Stimulated activated CD4-positive, alpha-beta T cell treated with anti-CD3 and anti-CD28 coated beads, TNF-alpha, amount 100 ng/mL, for 1 hour (primary cell): ENCODE measurements at places on chromosomes 13 and 19.
A peak's percentile ranks its signal among the peaks of the same experiment; 100 is the strongest.

- DNase-seq: no peak
Measured at GRCh38 chr13:75749407-75749806, 113.3 kb downstream of the LMO7 start.

DNA sequence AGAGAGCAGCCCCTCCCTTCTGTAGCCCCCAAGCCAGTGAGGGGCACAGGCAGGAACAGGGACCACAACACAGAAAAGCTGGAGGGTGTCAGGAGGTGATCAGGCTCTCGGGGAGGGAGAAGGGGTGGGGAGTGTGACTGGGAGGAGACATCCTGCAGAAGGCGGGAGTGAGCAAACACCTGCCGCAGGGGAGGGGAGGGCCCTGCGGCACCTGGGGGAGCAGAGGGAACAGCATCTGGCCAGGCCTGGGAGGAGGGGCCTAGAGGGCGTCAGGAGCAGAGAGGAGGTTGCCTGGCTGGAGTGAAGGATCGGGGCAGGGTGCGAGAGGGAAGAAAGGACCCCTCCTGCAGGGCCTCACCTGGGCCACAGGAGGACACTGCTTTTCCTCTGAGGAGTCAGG is 4.2 kb downstream of the KLK3 start:
- no peak for DNase-seq

DNA sequence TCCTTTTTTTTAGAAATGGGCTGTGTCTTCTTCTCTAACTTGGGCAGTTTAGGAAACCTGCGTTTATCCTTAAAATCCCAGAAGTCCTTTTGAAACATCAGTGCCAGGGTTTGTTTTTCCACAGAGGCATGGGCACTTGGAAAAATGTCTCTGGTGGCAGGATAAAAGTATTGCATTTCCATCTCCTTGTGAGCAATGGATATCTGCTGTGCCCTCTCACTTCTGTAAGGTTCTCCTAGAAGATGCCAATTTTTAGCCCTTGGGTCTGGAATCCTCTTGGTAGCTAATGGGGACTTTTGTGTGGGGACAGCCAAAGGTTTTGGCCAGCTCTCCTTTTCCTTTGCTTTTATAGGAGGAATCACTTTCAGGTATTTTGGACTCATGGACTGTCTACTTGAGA is 21.0 kb downstream of the WDR87 start:
- DNase-seq: no peak

- no peak for DNase-seq
Measured at GRCh38 chr19:21611659-21612402, 106.4 kb downstream of the ZNF429 start.

DNA sequence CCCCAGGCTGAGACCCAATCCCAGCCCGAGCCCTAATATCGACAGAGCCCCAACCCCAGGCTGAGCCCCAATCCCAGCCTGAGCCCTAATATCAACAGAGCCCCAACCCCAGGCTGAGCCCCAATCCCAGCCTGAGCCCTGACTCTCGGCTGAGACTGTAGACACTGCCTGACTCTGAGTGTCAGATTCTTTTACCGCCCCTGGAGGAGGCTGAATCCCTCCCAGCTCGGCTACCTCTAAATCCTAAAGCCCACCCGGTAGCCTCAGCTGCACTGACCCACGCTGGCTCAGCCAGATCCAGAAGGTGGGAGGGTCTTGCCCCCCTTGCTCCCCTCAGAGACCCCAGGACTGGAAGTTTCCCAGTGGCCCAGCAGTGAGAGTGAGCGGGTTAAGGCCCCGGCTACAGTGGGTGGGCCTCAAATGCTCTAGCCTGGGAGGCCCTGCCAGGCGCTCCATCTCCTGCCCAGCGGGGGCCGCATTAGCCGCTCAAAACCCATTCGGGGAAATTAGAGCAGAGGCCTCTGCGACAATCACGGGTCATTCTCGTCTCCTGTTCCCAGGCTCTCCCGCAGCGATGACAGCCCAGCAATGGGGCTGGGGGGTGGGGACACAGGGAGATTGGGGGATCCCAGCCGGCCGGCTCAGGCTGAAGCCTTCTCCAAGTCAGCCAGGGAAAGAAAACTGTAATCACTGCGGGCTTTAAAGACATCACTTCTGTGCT is 43.8 kb downstream of the ZNRF4 start:
- DNase-seq: no peak

GRCh38 chr13:43822969-43823368 is 36.2 kb upstream of the ENOX1 start:
- no peak for DNase-seq

DNA sequence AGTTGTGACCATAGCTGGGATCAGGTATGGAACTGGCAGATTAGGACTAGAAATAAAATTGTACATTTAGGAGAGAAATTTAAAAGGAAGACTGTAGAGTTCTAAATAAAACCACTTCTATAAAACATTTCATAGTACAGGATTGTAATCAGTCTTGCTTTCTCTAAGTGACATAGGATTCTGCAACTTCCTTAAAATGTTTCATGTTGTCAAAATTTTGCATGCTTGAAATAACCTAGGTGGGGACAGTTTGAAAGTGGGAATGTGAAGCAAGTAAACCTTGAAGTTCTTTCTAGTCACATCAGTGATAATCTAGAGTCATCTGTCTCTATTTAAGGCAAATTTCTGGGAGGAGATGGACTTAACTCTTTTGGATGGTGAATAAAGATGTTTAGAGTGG is 6.7 kb downstream of the TM9SF2 start:
- no peak for DNase-seq

DNA sequence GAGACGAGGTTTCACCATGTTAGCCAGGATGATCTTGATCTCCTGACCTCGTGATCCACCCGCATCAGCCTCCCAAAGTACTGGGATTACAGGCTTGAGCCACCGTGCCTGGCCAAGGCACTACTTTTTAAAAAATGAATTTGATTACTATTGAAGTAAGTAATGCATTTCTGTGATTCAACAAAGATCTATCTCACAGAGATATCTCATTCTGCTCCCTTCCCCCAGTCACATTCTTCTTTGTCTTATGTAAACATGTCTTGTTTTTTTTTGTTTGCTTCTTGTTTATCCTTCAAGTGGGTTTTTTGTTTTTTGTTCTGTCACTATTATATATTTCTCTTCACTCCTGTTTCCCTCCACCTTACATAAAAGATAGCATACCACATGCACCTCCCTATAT is 6.6 kb downstream of the ZNF146 start:
- no peak for DNase-seq

DNA sequence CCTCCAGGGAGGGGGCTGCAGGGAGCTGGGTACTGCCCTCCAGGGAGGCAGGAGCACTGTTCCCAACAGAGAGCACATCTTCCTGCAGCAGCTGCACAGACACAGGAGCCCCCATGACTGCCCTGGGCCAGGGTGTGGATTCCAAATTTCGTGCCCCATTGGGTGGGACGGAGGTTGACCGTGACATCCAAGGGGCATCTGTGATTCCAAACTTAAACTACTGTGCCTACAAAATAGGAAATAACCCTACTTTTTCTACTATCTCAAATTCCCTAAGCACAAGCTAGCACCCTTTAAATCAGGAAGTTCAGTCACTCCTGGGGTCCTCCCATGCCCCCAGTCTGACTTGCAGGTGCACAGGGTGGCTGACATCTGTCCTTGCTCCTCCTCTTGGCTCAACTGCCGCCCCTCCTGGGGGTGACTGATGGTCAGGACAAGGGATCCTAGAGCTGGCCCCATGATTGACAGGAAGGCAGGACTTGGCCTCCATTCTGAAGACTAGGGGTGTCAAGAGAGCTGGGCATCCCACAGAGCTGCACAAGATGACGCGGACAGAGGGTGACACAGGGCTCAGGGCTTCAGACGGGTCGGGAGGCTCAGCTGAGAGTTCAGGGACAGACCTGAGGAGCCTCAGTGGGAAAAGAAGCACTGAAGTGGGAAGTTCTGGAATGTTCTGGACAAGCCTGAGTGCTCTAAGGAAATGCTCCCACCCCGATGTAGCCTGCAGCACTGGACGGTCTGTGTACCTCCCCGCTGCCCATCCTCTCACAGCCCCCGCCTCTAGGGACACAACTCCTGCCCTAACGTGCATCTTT is 7.8 kb upstream of the CEACAM5 start:
- no peak for DNase-seq

GRCh38 chr19:46016426-46017094 is 6.3 kb downstream of the PGLYRP1 start:
- peak; percentile 59 for DNase-seq

- DNase-seq: no peak
Measured at GRCh38 chr13:70255406-70255991, 147.2 kb upstream of the KLHL1 start.

DNA sequence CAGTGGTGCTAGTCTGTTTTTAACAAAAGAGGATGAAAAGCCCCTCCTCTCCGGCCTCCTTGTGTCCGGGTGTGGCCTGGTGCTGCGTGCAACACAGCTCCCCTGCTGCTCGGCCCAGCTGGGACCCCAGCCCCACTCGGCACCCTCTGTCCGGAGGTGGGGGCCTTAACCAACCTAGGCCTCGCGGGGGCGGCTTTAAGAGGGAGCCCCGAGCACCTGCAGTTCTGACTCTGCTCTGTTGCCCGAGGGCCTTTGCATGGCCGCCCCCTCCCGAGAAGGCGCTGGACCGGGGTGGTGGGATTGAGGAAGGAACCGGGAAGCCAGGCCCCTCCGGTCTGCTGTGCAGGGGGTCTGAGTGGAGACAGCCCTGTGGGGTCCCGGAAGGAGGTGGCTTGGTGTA is 5.7 kb upstream of the GRIN3B start:
- DNase-seq: no peak

- peak; percentile 71 for DNase-seq
Measured at GRCh38 chr19:53906211-53907192, 2.6 kb upstream of the CACNG7 start.

DNA sequence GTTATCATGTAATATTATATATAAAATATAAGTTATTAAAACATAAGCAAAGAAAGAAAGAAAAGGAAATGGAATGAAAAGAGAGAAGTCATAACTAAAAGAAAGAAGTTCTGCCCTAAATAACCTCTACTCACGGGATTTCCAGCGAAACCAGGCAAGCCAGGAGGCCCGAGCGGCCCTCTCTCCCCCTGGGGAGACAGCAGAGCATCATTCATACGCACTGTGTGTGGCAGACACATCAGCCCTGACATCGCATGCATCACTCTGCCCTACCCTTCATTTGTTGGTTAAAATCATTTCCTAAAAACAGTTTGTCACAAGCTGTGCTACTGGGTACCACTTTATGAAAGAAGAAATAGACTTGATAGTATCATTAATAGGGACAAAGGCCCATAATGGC is 95.2 kb downstream of the COL4A1 start:
- no peak for DNase-seq

DNA sequence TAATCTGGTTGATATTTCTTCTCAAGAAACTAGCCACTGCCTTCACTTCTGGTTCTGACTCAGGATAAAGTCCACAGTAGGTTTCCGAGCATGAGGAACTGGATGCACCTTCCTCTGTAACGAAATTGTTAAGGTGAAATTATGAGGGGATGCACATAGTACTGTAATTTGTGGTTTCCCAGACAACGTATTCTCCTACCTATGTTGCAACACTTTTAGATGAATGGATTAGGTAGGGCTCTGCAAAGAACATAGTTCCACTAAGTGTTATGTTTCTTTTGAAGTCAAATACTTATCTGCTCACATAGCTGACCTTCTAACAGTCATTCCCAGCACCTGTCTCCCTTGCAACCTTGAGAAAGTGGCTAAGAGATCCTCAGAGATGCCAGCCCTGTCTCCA is 5.7 kb upstream of the ZC3H13 start:
- DNase-seq: no peak

DNA sequence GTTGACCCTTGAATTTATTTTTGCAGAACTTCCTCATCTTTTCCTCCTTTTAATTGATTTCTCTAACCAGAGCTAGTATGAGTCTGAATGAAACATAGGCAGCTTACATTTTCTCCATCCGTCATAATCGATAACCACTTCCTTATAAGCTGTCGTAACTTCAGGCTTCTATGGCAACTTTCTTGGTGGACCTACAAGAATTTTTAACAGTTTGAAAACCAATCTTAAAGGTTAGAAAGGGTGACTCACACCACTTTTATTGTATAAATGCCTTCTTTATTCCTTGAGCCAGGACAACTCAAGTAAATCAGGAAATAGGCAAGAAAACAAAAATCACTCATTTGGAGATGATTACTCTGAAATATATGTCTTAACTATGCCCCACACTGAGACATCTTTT is 105.7 kb upstream of the KL start:
- no peak for DNase-seq

DNA sequence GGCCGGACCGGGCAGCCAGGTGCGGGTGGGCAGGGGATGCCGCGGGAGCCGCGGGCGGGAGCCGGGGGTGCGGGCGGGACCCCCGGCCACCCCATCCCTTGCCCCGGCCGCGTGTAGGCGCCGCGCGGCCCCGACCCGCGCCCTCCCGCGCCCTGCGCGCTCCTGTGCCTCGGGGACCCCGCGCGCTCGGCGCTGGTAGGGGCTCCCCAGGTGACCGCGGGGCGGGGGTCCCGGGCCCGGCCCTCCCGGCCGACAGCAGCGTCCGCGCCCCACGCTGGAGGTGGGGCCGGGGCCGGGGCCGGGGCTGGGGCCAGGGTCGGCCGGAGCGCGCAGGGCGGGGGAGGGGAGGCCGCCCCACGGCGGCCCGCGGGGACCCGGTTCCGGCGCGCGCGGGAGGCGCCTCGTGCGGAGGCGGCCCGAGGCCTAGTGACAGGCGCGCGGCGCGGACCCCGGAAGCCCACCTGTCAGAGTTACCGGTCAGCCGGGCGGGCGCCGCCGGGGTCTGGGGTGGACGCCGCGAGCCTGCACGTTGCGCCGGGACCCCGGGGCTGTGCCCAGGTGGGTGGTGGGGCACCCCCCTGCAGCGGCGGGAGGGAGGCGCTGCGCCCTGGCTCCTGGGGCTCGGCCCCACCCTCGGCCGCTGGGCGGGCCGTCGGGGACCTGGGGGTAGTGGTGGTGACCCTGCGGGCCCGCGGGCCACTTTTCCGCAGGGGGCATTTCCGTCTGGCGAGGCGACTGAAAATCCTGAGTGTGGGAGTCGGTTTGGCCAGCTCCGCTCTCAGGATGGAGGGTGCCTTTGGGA is 518 bp downstream of the TFDP1 start:
- no peak for DNase-seq

GRCh38 chr13:44908266-44908665 is 81.0 kb downstream of the NUFIP1 start:
- DNase-seq: no peak

DNA sequence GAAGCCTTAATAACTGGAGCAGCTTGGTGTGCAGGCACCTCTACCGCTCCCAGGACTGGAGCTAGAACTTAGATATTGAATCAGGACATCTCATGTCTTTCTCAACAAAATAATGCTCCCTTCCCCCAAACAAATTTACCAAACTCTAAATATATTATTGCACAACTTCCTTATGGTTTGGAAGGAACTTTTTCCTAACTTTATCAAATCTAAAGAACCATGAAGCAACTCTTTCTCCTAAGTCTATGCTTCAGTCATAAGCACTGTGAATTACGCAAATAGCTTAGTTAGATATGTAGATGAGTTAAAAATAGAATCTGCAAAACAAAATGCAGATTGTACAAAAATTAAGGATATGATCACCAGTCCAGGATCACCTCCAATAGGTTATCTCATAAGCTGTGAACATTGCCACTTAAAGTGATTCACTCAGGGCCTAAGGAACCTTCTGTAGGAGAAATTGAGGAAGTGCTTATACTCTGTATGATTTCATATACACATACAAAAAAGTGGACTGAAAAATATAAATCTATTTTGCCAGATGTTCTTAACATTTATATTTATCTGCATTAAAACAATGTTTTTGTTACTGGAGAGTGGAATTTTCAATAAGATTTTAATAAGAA is 20.4 kb upstream of the MAB21L1 start:
- no peak for DNase-seq
